Effector CD8-positive, alpha-beta T cell (primary cell): ENCODE measurements at places on chromosomes 1 and 21.

GRCh38 chr1:43936431-43937151 is 3.0 kb downstream of the ARTN start:
- DNase-seq, result no peak

GRCh38 chr1:108199201-108199691 is 897 bp downstream of the SLC25A24 start:
- DNase-seq, result no peak

- no peak for DNase-seq
Observed at GRCh38 chr1:117466761-117467160, 99.5 kb downstream of the MAN1A2 start.

DNA sequence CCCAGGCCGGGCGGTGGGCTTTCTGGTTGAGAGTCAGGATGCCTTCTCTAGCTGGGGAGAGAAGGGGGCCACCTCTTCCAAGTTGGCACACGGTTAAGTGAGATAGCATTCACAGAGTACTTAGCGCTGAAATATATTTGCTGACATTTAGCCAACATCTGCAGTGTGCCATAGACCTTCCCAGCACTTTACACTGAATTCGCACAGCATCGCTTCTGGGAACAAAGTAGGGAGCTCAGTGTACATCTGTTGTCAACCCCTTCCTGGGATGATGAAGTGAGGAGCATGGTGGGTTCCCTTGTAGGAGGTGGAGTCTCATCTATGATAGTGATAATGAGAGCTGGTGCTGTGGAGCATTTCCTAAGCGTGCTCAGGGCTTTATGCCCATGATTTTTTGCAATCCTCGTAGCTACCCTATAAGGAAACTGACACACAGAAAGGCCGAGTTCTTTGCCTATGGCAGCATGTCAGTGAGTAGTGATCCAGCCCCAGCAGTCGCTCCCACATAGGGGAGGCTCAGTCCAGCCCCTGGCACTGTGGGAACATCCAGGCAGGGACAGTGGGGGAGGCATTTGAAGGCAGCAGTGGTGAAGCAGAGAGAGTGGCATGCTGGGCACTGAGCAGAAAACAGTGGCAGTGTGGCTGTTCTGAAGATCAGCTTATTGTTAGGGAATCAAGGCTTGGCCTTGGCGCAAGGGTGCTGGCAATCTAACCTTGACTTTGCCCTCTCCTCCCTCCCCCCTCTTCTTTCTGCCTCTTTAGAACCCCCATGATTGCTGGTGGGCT is 176.2 kb downstream of the PGBD5 start:
- DNase-seq, result no peak

DNA sequence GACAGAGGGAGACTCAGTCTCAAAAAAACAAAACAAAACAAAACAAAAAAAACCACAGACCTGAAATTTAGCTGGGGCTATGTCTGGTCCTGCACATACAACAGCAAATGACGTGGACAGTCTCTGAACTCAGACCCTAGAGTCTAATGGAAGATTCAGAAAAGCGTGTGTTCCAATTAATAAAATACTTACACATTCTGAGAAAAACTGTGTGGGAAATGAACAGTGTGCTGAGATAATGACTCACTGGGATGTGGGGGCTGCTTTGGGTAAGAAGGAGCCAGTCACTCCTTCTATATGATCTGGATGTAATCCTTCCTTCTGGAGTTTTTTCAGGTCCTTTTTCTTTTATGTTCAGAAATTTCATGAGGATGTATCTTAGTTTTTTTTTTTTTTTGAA is 29.4 kb downstream of the CLDN14 start:
- DNase-seq, result no peak

DNA sequence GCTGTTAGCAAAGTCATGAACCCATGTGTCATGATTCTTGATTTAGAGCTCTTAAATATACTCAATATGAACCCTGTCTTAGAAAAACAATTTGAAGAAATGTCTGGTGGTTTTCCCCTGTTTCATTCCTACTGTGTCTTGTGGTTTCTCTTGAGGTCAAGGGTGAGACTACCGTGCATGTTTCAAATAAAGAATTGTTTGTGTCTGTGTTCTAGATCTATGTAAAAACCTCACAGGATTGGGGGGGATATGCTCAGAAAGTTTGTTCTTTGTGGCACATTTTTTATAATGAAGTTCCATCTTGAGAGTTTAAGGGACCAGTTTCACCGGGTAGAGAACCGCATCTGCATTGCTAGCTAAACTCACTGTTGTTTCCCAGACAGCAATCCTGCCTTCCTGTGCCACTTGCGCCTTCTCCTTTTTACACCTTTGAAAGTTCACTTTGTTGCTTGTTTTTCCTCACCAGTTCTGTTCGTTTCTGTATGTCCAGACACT is 30.9 kb upstream of the CACYBP start:
- no peak for DNase-seq

DNA sequence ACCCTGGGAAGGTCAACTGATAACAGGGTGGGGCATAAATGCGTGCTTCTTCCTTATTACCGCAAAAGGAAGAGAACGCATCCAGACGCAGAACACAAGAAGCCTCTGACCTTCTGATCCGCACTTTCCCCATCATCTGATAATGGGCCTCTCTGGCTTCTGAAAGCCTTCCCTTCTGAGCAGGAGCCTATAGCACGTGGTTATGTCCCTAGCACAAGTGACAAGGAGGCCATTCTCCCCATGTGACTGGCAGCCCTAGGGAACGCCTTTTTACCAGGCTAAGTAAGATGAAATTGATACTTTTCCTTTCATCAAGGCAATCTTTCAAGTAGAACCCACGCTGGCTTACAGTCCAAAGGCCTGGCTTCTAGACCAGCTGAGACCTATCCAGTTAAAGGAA is 34.2 kb downstream of the RABIF start:
- DNase-seq, result no peak

- DNase-seq, result no peak
Observed at GRCh38 chr1:40020447-40021085, 20.0 kb upstream of the CAP1 start.

GRCh38 chr1:46571691-46572225 is 20.3 kb upstream of the KNCN start:
- no peak for DNase-seq

DNA sequence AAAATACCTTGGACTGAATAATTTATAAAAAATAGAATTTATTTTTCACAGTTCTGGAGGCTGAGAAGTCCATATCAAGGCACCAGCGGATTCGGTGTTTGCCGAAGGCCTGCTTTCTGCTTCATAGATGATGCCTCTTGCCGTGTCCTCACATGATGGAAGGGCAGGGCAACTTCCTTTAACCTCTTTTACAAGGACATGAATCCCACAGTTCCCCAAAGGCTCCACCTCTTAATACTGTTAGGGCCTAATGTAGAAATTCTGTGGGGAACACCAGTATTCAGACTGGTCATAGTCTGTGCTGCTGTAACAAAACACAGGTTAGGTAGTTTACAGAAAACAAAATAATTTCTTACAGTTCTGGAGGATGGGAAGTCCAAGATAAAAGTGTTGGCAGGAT is 25.9 kb downstream of the DYRK1A start:
- DNase-seq, result no peak

DNA sequence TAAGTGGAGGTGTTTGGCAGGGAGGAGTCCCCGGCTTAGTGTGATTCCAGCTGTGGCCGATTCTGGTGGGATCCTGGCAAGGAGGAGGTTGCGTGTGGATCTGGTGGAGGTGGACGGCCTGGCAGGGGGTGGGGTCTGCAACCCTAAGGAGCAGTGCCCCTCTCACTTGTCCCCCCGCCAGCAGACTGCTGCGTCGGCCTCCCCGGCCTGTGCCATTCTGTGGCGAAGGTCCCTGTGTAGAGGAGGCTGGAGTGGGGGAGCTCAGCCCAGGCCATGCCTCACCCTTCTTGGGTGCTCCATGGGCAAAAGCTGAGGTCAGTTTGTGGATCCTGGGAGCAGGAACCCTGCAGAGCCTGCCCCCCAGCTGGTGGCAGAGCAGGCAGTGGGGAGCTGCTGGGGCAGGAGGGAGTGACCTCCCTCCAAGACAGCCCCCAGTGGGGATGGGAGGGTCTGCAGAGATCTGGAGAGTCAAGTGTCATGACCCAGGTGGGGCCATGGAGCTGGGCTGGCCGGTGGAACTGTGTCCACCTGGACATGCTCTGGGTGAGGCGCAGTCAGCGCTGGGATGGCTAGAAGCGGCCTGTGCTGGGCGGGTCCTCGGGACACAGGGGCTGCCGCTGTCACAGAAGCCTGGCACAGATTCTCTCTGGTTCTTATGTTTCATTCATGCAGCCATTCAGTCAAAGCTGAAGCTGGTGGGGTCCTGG is 5.3 kb downstream of the MIB2 start:
- DNase-seq, result no peak

DNA sequence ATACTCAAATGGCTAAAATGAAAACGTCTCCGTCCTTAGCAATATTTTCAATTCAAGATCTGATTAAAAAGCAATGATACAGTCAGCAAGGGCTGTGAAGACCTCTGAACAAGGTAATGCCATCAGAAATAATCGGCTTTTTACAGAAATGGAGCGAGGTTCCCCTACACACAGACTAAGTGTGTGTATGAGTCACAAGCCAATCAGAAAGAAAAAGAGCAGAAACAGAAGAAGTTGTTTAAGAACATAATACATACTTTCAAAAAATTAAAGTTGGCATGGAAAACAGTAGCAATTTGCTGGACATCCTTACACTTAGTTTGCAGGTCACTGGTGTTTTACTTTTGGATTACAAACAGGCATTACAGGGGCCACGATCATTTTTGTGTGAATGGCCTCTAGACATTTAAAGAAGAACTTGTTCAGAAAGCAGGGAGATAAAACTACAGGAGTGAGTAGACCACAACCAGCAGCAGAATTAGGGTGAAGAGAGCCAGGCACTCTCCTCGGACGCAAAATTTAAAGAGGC is 350.0 kb upstream of the RUNX1 start:
- DNase-seq, result no peak

- no peak for DNase-seq
Observed at GRCh38 chr1:31523012-31523411, 53.3 kb upstream of the TINAGL1 start.

DNA sequence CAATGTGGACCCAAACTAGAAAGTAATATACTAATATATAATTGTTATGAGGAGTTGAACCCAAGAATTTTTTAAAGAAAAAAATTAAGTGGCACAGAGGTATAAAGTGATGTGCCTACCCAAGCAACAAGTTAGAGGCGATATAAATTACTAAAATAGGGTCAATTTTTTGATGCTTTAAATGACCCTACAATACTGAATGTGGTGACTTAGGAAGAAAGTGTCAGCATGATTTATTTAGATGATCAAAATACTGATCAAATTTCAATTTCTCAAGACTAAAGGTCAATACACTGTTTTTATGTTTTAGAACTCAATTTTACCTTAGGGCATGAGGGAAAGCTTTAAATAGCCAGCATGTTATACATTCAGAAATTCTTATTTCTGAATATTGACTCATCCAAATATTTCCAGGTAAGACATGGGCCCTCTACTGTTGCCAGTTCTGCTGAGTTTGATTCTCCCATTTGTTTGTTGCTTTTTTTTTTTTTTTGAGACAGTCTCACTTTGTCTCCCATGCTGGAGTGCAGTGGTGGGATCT is 20.1 kb downstream of the SCAF4 start:
- DNase-seq, result no peak

DNA sequence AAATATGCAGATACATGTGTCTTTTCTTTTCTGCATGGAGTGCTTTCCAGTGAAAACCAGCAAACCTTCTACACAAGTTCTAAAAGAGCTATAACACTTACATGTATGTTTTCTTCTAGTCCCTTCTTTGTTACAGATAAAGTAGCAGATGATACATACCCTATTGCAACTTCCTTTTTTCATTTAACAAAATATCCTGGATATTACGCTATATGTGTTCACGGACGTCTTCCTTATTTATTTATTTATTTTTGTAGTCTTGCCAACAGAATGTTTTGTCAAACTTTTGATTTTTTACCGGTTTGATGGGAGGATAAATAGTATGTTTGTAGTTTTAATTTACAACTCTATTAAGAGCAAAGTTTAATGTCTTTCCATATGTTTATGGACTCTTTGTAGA is 5.2 kb upstream of the GALNT2 start:
- no peak for DNase-seq

- DNase-seq, result no peak
Observed at GRCh38 chr1:154982341-154982740, 803 bp upstream of the FLAD1 start.

- no peak for DNase-seq
Observed at GRCh38 chr1:14233510-14233909, 365.0 kb upstream of the KAZN start.

- DNase-seq, result no peak
Observed at GRCh38 chr1:39695016-39695415, 3.8 kb upstream of the HPCAL4 start.

- DNase-seq, result no peak
Observed at GRCh38 chr1:213572912-213573647, 414.7 kb upstream of the PROX1 start.

DNA sequence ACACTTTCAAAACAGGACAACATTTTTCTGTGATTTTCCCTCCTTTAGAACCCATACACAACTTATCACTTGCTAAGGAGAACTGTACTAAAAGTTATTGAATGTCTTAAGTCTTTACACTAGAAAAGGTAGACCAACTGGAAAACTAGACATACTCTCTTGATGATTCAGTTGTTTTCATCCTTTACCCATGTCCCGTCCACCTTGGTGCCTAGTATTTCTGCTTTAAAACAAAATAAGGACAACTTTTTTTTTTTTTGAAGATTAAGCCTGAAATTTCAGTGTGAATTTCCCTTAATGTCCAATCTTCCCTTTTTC is 4.5 kb downstream of the CDKN2C start:
- DNase-seq, result no peak
